ENCODE measurements at places on chromosomes 1 and 21.

DNA sequence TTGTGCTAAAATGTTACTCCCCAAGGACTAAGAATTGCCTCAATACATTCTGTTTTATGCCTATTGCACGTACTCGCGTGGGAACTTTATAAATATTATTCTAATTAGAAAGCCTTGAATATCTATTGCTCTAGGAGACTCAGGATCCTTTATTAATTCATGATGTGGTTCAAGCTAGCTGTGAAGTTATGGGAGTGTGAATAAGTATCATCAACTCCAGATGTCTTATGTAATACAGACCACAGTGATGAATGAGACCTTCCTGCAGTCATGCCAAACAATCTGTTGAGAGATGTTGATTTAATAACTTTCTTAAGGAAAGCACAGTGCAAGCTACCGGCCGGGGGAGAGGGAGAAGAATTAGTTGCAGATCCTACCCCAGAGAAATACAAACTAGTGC, 519.2 kb upstream of the ZP4 start:
- DNase-seq = no peak

DNA sequence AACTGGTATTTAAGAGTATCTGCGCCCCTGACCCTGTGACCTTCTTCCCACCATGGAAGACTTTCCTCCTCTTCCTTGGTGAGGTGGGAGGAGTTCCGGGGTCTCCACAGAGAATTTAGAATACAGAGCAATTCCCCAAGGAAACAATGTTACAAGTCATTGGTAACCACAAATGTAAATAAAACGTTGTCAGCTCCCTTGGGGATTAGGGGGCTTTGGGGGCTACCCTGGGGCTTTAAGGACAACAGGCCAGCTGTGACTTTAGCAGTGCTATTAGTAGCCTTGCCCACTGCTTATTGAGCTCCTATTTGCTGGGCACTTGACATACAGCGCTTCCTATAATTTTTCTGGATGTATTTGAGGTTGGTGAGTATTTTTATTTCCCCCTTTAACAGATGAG, 69.0 kb downstream of the IGSF21 start:
- DNase-seq = no peak

GRCh38 chr1:10195570-10195969, 14.8 kb upstream of the KIF1B start:
- DNase-seq = no peak

GRCh38 chr1:11395616-11396015, 83.3 kb upstream of the DISP3 start:
- DNase-seq = no peak

- no peak for DNase-seq
These were observed 8.4 kb upstream of the TNNI1 start for GRCh38 chr1:201429736-201430501.

GRCh38 chr1:225962440-225962975, 21.5 kb upstream of the LEFTY2 start:
- DNase-seq = no peak

- DNase-seq = no peak
These were observed 171.1 kb upstream of the LHX8 start for GRCh38 chr1:74963120-74963519.

- DNase-seq = no peak
These were observed 146.4 kb upstream of the LRRC7 start for GRCh38 chr1:69421286-69421685.

- no peak for DNase-seq
These were observed 23.3 kb upstream of the C1orf105 start for GRCh38 chr1:172397221-172397620.

DNA sequence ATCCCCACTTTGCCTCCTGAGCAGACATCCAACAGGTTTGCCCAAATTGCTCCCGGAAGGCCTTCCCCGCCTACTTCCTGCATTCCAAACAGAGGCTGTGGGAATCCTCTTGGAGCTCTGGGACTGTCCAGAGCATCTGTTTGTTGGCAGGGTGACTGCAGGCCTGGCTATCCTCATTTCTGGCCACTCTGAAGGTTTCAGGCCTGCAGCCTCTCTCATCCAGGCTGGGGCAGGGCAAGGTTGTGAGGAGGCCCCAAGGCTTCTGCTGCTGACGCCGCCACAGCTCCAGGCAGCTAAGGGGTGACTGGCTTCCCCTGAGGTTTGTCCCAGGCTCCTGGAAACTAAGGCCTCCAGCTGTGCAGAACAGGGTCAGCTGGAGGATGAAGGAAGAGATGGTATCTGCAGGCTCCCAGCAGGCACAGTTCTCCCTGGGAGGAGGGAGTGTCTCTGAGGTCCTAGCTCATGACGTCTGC, 11.3 kb downstream of the CDK18 start:
- no peak for DNase-seq

DNA sequence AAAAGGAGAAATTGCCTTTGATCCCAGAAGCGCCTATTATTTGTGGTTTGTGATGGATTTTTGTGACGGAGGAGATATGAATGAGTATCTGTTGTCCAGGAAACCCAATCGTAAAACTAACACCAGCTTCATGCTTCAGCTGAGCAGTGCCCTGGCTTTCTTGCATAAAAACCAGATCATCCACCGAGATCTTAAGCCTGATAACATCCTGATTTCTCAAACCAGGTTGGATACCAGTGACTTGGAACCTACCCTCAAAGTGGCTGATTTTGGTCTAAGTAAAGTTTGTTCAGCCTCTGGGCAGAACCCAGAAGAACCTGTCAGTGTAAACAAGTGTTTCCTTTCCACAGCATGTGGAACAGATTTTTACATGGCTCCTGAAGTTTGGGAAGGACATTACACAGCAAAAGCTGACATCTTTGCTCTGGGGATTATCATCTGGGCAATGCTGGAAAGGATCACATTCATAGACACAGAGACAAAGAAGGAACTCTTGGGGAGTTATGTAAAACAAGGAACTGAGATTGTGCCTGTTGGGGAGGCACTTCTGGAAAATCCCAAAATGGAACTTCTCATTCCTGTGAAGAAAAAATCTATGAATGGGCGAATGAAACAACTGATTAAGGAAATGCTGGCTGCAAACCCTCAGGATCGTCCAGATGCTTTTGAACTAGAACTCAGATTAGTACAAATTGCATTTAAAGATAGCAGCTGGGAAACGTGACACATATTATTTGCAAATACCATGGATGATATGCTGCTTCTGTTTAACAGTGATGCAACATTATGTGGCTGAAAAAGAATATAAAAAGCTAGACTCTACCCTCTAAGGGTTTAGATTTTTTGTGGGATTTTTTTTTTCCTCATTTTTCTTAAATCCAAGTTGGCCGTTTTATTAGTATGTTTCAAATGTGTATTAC, 10.5 kb downstream of the PDIK1L start:
- no peak for DNase-seq

- DNase-seq = peak; percentile 86
These were observed 41.9 kb downstream of the CD34 start for GRCh38 chr1:207868774-207869721.

- DNase-seq = no peak
These were observed 23.3 kb upstream of the TBX19 start for GRCh38 chr1:168257397-168257796.

DNA sequence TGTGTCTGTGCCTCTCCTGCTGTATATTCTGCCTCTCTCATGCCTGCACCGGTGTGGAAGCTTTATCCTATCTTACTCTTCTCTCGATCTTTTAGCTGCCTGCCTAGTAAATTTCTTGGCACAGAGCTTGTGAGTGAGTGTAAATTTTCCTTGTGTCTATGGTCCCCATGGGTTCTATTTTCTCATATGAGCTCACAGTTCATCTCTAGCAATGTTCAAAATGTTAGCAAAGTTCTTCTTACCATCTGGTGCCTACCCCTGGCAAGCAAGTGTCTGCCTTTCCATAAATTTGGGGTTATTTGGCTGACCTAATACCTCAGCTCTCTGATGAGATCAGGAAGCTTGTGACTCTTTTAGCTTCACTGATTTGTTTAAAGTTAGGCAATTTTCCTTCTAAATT, 572.1 kb upstream of the BRINP3 start:
- DNase-seq = no peak

GRCh38 chr1:234243521-234244260, 129.6 kb upstream of the COA6 start:
- DNase-seq = no peak

DNA sequence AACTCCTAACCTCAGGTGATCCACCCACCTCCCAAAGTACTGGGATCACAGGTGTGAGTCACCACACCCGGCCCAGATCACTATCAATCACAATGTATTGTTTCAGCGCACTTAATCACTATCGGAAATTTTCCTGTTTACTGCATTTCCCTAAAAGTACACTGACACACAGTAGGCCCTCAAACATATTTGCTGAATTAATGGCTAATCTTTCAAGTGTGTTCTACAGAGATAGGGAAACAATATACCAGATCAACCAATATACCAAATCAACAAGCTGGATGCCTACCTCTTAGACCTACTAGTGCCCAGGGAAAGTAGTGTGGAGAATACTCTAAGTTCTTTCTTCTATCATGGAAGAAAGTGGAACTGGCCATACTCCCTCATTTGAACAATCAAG, 17.1 kb downstream of the UBR4 start:
- DNase-seq = no peak

- no peak for DNase-seq
These were observed 49.2 kb downstream of the ENAH start for GRCh38 chr1:225603538-225604354.

DNA sequence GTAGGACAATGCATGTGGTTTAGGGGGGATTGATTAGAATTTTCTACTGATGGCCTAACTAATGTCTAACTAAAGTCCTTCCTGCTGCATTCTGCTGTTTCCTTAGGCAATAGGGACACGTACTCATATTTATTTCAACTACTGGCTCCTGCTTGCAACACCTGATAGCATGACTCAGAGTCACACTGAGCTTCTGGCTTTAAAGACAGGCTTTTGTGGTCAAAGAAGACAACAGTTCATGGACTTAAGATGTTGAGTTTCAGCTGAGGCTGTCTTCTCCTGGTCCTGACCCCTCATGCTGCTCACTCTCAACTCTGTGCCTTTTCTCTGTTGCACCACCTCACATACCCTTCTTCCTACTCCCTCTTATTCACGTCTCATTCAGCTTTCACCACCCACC, 29.1 kb upstream of the TRABD2B start:
- no peak for DNase-seq

GRCh38 chr1:54800899-54801759, at the start of gene TTC22:
TTC22 (minus strand) TSS chr1:54801323; CDS start chr1:54801163, 160 bp downstream.
- no peak for DNase-seq

GRCh38 chr1:26084091-26084561, 16.7 kb upstream of the TRIM63 start:
- DNase-seq = no peak

GRCh38 chr21:38475519-38475918, 22.8 kb downstream of the ERG start:
- no peak for DNase-seq

GRCh38 chr1:1630191-1630964, 1.6 kb upstream of the MMP23B start:
- no peak for DNase-seq

- DNase-seq = no peak
These were observed 22.4 kb downstream of the ACBD3 start for GRCh38 chr1:226164154-226164553.

GRCh38 chr21:33569991-33570390, 18.5 kb downstream of the DONSON start:
- DNase-seq = no peak

DNA sequence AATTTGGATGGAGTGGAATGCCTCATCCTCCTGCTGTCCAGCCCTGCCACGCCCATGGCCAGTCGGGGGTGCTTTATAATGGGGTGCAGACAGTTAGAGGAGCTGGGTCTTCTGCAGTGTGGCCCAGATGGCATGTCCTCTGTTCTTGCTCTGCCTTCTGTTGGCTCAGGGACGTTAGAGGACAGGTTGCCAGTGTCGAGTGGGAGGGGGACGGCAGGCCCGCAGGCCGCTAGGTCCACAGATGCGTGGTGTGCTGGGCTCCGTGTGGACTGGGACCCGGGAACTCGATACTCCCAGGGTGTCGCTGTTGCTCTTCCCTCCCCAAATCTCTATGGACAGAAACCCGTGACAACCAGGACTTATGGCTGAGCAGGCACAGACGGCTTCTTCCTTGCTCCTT, 33.3 kb downstream of the SIM2 start:
- no peak for DNase-seq

- DNase-seq = peak; percentile 69
These were observed 745 bp downstream of the MAGI3 start for GRCh38 chr1:113390871-113391648.

GRCh38 chr1:18641005-18641941, 10.6 kb downstream of the PAX7 start:
- no peak for DNase-seq

DNA sequence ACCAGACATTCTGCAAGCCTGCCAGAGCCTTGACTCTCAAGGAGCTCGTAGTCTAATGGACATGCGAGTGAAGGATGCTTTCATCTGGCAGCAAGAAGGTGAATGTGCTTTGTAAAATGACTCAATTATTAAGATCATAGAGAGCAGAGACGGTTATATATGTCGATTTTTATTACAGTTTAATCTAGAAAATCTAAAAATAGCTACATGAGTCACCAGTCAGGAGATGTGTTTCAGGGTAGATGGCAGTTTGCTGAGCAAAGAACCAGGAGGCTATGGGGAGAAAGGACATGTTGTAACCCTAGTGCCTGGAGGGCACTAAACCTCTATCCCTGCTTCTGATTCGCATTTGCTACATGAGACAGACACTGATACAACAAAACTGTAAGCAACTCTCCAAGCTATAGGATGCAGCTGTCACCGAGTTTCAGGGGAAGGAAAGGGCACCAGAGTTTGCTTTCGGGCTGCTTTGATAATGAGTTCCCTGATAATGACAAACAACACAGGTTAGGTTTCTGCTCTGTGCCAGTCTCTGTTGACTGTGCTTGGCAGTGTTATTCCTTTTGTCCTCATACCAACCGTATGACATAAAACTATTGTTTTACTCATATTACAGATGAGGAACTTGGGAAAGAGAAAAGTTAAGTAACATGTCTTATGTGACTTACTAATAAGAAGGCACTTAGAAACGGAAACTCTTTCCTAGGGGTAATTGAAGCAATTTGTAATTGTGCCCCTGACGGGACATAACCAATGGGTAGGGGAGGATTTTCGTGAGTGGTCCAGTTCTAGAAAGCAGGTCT, 43.2 kb downstream of the C1orf198 start:
- DNase-seq = no peak

GRCh38 chr1:172959571-172959970, 91.2 kb downstream of the TNFSF18 start:
- no peak for DNase-seq

DNA sequence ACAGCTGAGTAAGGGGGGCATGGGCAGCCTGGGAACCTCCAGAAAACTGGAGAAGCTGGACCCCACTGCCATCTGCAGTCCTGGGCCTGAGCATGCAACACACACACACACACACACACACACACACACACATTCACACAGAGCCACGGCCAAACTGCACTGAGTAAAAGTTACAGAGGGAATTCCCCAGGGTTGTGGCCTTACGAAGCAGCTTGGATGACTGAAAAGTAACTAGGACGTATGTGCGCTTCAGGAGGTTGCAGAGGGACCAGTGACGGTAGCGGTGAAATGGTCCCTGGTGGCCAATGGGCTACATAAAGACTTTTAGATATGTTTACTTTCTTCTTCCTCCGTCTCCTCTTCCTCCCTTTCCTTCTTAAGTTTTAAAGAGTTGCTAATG, 232.5 kb upstream of the TMEM51 start:
- DNase-seq = no peak

GRCh38 chr1:234108921-234109320, 204.4 kb downstream of the SLC35F3 start:
- no peak for DNase-seq

- DNase-seq = no peak
These were observed 4.1 kb downstream of the IVL start for GRCh38 chr1:152912471-152912870.

Measured in NCI-H1417 (cell line).